ENCODE measurements at places on chromosomes 4 and X. TPM values are rescaled to one million over a fixed set of nuclear protein-coding genes. Genes with fewer than 3 reads are reported as not detected.

The GPR119 gene
- total RNA-seq = not detected

The TAF1 gene
- 24.0 TPM for total RNA-seq

The XAGE1B gene
- total RNA-seq = not detected

The DCK gene
- 32.1 TPM for total RNA-seq

DNA sequence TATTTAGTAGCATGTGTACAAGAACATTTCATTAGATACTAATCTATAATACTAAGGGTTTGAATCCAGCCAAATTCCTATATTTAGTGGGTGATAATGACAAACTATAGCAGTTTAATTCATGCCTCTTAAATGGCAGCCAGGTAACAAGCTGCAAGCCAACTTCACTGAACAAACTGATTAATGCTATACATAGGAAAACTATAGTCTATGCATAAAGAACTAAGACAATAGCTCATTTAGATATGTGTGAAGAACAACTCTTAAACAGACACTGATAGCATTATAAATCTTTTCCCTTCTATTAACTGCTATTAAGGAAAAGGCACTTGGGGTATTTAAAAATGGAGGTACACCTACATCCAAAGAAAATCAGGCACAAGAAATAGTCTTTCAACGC lies 19.1 kb downstream of the ACSL1 start:
- H3K4me1 ChIP-seq = peaks cover 2% of the 10 kb centered on the region
- DNase-seq = no peak
- H3K27me3 ChIP-seq = no peaks in the 10 kb centered on the region
- H3K4me3 ChIP-seq = no peak overlapping the region

- no peaks in the 10 kb centered on the region for H3K4me1 ChIP-seq
- H3K27ac ChIP-seq = no peak overlapping the region
- no peaks in the 10 kb centered on the region for H3K27me3 ChIP-seq
- no peak overlapping the region for H3K4me3 ChIP-seq
- peaks cover 15% of the 10 kb centered on the region for H3K36me3 ChIP-seq
Observed at GRCh38 chrX:1781766-1782165, 166.9 kb downstream of the ASMT start.

DNA sequence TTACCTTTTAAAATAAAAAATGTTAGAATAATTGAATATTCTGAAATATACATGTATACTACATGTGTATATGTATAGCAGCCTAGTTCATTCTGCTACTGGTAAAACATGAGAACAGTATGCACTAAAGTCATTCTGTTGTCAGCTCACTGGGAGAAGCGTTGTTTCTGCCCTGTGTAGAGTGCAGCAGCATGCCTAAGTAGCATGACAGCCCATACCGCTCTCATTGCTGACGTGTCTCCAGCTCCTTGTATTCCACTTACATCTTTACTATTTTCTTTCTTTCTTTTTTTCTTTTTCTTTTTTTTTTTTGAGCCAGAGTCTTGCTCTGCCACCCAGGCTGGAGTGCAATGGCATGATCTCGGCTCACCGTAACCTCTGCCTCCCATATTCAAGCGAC lies 90.7 kb downstream of the KLHL8 start:
- peaks cover 47% of the 10 kb centered on the region for H3K36me3 ChIP-seq
- no peak for DNase-seq
- no peaks in the 10 kb centered on the region for H3K27me3 ChIP-seq
- H3K4me1 ChIP-seq = peaks cover 6% of the 10 kb centered on the region

DNA sequence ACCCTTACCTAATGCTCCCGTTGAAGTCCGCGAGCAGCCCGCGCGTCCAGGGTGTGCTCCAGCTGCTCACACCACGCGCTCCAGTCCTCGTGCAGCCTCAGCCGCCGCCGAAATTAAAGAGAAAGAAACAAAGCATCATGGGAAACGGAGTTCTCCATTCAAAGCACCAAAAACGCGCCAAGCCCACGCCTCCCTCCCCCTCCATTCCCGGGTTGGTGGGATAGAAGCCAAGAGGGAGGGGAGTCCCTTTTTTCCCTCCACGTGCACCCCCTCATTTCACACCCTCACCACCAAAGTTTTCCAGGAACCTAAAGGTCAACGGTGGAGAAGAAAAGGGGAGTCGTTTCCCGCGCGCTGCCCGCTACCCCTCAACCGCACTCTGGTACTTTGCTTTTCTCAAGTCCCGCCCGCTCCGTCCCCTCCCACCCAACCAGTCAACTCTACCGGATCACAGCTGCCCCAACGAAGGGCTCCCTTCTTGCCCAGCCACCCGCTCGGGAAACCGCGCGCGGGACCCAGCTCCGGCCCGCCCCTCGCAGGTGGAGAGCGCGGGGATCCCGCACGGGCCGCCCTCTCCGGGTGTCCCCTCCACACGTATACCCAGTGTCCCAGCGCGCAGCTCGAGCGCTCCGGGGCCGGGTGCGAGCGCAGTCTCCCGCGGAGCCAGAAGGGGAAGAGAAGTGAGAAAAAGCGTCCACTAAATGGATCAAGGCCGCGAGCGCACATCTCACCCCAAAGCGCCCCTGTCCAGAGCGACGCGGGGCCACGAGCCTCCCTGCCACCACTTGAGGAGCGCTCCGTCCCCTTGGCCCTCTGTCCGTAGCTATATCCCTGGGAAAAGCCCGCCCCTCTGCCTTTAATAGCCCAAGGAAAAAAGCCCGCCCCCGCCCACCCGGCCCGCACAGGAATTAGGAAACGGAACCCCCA lies 65.1 kb upstream of the CCDC160 start:
- peak; percentile 53 for DNase-seq
- peaks cover 12% of the 10 kb centered on the region for H3K36me3 ChIP-seq
- H3K27me3 ChIP-seq = peaks cover 3% of the 10 kb centered on the region
- peaks cover 19% of the 10 kb centered on the region for H3K4me1 ChIP-seq
- peak overlapping the region; percentile 87 for H3K27ac ChIP-seq

Measured in activated naive CD4-positive, alpha-beta T cell treated with anti-CD3 and anti-CD28 coated beads for 36 hours (primary cell).